ENCODE measurements at places on chromosomes 13 and 19.

DNA sequence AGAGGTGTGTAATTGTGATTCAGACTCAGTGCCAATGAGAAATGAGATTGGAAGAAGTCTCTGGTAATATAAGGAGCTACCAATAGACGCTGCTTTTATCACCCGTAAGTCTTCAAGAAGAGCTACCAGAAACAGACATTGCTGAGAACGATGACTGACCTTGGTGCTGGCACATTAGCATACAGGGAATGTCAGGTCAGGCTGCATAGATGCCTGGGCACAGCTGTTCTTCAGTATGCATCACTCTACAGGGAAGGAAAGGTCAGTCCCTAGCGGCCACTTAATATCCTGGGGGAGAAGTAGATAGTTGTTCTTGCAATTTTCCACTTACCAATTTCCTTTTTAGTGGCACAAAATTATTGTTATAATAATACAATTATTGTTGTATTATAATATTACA, 380.4 kb downstream of the PCDH9 start:
- no peak for DNase-seq

- DNase-seq = no peak
Measured at GRCh38 chr13:67520886-67521285, 290.8 kb upstream of the PCDH9 start.

- DNase-seq = peak; percentile 10
Measured at GRCh38 chr19:41753936-41754529, 1.3 kb upstream of the CEACAM6 start.

- DNase-seq = peak; percentile 24
Measured at GRCh38 chr19:46225558-46226004, 4.0 kb upstream of the IGFL1 start.

DNA sequence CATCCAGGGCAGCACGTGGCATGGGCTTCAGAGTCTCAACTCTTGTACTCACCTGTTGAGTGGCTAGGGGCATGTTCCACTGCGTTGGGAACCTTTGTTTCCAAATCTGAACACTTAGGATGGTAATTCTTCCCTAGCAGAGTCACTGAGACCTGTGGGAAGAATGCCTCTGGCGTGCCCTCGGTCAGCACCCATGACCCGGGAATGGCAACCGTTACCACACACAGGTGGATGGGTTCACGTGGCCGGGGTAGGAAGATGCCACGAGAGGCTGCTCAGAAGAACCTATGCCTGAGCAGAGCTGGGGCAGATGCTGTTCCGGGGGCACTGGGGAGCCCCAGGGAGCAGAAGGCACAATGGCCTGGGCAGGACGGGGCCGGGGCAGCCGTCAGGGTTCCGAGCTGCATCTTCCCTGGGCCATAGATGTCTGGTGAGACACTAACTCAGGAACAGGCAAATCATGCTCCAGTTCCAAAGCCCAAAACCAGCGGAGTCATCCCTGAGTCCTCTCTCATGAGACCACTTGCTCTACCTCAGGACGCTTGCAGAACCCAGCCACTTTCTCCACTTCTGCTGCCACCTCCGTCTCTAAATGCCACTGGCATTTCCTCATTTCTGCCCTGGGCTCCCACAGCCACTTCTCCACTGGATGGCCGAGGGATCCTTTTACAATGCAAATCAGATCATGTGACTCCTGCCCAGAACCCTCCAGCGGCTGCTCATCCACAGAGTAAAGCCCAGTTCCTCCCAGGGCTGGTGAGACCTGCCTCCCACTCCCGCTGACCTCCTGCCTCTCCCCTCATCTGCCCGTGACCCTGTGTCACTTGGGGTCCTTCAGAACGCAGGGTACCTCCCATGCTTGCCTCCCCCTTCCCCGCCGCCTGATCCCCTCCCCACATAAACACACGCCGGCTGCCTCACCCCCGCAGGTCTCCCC, 36.7 kb downstream of the FAM124A start:
- DNase-seq = no peak
